ENCODE measurements at places on chromosomes 1 and 21.
A peak's percentile ranks its signal among the peaks of the same experiment; 100 is the strongest.

- no peak for DNase-seq
Measured at GRCh38 chr1:104466068-104466467, 716.4 kb downstream of the AMY1C start.

DNA sequence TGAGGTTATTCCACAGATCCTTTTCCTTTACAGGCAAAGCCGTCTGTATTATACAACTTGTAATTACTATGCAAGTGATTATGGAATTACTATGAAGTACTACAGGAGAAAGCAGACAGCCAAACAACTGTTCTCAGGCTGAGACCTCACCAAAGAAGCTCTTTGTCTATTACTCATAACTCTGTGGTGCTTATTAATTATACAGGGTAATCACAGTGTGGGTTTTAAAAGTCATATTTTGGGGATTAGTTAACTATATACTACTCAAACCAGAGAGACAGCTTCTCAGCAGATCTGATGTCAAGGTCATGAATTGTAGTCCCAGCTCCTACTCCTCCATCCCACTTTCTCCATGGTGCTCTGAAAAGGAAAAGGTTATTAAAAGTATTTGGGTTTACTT is 49.6 kb downstream of the CTTNBP2NL start:
- no peak for DNase-seq

DNA sequence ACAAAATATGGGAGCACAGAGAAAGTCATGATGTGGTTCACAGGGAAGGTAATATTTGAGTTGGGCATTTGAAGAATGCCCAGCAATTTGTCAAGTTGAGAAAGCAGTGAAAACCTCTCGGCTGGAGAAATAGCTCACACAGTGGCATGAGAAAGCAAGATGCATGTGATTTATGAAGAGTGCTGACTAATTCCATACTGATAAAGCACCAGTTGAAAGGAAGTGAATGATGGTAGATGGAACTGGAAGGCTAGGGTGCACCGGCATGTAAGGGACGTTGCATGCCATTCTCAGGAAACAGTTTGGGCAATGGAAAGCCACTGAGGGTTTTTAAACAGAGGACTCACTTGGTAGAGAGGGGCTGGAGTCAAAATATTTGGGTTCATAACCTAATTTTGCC is 53.5 kb upstream of the MTF2 start:
- DNase-seq: no peak

DNA sequence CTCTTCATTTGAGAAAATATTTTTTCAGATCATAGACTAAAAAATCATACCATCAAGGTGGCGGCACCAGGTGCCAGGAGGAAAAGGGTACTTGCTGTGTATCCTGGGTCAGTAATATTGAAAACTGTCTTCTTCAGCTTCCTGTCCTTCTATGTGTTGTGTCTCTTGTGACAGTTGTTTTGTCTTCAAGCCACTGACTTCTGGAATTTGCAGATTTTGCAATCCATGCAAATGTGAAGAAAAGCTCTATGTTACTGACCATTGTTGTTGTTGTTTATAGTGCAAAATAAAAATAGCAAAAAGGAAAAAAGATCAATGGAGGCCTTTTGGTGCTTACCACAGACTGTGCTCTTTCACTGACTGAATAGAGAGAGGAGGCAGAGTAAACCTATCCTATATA is 83.2 kb upstream of the RHOU start:
- no peak for DNase-seq

DNA sequence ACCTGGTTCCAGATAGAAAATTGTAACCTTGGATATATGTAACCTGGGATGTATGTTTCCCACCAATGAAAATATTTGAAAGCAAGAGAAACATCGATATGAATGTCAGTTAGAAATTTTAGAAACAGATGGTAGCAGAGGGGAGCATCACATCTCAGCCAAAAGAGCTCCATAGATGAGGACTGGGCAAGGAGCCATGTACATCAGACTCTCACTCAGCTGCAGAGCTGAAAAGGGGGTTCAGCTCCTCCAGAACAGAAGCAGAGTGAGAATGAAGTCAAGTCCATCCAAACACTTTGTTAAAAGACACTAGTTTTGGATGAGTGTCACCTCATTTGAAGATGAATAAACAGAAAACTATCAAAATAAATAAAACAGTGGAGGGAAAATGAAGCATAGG is 202.4 kb downstream of the HMCN1 start:
- no peak for DNase-seq

DNA sequence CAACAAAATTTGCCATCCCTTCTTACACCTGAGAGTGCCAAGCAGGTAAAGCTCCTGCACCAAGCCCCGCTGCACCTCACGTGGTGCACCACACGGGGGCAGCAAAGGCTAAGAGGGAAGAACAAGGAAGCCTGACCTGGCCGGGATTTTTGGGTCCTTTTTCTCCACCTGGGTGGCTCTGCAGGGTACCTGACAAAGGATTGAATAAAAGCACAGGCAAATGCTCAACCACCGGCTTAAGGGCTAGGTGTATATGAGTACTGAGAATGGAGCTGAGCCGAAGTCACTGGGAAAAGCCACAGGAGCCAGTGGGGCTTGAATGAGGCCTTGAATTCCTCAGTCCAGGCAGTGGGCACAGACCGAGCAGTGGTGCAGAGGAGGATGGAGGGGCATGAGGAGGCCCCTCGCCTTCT is 36.4 kb downstream of the ZNF697 start:
- DNase-seq: peak; percentile 88

GRCh38 chr1:95369985-95370690 is 136.1 kb downstream of the RWDD3 start:
- peak; percentile 22 for DNase-seq

- no peak for DNase-seq
Measured at GRCh38 chr1:14365301-14365988, 233.0 kb upstream of the KAZN start.
